SJCRH30 (cell line): ENCODE measurements at places on chromosomes 5 and 9. TPM values are rescaled to one million over a fixed set of nuclear protein-coding genes. Genes with fewer than 3 reads are reported as not detected.

GRCh38 chr5:55159763-55160492, at the start of gene GPX8:
Gene GPX8, plus strand, starts transcription at chr5:55160171. Its CDS starts 22 bp downstream, at chr5:55160193.
- H3K27ac ChIP-seq: peak within 1 kb of the TSS; percentile 72
- peaks cover 10% of the 10 kb centered on the region for H3K36me3 ChIP-seq
- H3K4me1 ChIP-seq: no peaks in the 10 kb centered on the region
- peak; percentile 88 for DNase-seq
- H3K27me3 ChIP-seq: no peaks in the 10 kb centered on the region
- H3K4me3 ChIP-seq: peak within 1 kb of the TSS; percentile 67

- H3K27ac ChIP-seq: no peak overlapping the region
- H3K4me1 ChIP-seq: no peaks in the 10 kb centered on the region
- DNase-seq: no peak
- H3K27me3 ChIP-seq: no peaks in the 10 kb centered on the region
- no peak overlapping the region for H3K4me3 ChIP-seq
These were observed 809 bp downstream of the PCDHGA9 start for GRCh38 chr5:141403387-141403786.

GRCh38 chr5:89246252-89246651, 363.3 kb upstream of the MEF2C start:
- H3K27ac ChIP-seq: no peak overlapping the region
- no peaks in the 10 kb centered on the region for H3K27me3 ChIP-seq
- no peak for DNase-seq
- peaks cover 2% of the 10 kb centered on the region for H3K4me1 ChIP-seq

GRCh38 chr9:6645355-6646292, at the start of gene GLDC:
Gene GLDC, minus strand, starts transcription at chr9:6645729. Its CDS starts 230 bp downstream, at chr9:6645499.
- H3K4me1 ChIP-seq: no peaks in the 10 kb centered on the region
- H3K36me3 ChIP-seq: no peaks in the 10 kb centered on the region
- no peak for DNase-seq
- H3K4me3 ChIP-seq: no peak within 1 kb of the TSS

DNA sequence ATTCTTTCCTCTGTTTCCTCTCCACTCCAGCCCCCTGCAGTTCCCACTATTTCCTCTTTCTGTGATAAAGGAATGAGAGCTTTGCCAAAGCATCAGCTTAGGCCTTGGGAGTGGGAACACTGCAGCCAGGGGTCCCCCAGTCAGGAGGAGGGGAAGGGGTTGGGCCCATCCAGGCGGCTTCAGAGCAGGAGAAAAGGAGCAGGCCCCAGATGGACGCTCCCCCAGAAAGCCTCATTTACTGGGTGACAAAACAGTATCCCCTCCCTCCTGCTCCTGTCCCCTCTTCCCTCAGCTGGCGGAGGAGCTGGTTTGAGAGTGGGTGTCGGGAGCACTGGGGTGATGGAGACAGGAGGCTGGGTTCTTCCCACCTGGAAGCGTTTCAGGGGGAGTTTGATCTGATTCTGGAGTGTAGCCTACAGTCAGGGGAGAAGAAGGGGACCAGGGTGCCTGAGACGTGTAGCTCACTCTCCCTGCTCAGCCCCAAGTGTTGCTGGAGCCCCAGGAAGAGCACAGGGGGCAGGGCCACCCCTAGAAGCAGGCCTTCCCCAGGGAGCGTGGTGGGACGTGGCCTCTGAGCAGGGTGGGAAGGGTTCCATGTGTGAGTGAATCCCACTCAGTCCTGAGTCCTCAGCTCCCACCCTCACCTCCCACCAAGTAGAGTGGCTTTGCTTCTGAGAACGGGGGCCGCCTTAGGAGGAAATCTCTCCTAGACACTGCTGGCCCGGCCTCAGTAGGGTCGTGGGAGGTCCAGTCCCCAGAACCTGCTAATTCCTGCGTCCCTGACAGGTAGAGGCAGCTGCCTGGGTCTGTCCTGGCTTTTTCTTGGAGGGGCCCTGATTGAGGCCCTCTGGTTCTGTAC, 173.1 kb downstream of the CACNA1B start:
- no peak overlapping the region for H3K4me3 ChIP-seq
- peaks cover 18% of the 10 kb centered on the region for H3K27me3 ChIP-seq
- H3K27ac ChIP-seq: no peak overlapping the region
- H3K36me3 ChIP-seq: no peaks in the 10 kb centered on the region
- no peaks in the 10 kb centered on the region for H3K4me1 ChIP-seq
- DNase-seq: no peak

CNOT8 gene
- total RNA-seq: 64.4 and 65.5 TPM in 2 replicates

LRRC70 gene
- total RNA-seq: 0.68 and 0.81 TPM in 2 replicates

CACNA1B gene
- 0.02 TPM in 1 of 2 replicates, not detected in the other for total RNA-seq

SLC6A19 gene
- not detected in 2 replicates for total RNA-seq
